ENCODE measurements at places on chromosomes 6 and 20. TPM values are rescaled to one million over a fixed set of nuclear protein-coding genes. Genes with fewer than 3 reads are reported as not detected.

Gene CTSZ
- total RNA-seq, result 36.0 TPM

DNA sequence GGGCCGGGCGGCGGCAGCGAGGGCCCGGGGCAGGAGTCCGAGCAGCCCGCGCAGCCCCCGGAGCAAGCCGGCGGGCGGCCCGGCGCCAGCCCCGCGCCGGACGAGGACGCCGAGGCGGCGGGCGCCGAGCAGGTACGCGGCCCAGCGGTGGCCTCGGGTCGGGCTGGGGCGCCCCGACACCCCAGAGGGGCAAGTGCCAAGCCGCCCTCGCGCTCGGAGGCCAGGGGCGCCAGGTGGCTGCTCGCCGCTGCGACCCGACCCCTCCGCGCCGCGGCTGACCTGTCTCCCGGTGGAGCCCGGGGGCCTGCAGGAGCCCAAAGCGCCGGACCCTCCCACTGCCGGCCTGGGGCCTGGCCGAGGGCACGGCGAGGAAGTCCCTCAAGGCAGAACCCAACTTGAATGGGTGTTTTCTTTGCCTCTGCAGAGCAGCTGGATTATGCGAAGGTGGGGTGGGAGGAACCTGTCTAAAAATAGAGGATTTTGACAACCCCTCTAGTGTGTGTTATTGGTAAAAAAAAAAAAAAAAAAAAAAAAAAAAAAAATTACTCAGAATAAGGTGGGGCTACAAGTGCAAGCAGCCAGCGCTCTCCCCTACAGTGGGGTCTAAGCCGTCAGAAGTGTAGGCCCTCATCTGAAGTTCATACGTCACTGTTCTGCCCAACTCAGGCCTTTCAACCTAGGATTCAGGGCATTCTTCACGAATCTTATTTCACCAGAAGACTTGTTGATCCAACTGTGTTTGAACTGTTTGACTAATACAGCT lies 609 bp downstream of the OGFRL1 start:
- DNase-seq, result peak; percentile 48

Gene CFAP206
- not detected for total RNA-seq

Gene LGSN
- not detected for total RNA-seq

Gene RFX6
- not detected for total RNA-seq

DNA sequence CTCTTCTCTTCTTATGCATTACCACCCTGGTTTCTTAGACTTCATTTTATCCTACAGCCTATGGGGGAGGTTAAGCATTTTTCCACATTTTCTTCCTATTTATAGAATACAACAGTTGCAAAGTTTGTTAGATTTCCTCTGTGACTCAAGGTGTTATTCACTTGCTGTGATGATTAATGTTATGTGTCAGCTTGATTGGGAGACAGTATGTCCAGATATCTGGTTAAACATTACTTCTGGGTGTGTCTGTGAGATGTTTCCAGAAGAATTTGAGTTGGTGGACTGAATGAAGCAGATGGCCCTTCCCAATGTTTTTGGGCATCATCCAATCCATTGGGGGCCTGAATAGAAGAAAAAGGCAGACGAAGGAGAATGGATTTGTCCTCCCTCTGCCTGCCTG lies 131.3 kb downstream of the C6orf118 start:
- no peak for DNase-seq

GRCh38 chr6:157893238-157893637 lies 70.2 kb downstream of the SNX9 start:
- peak; percentile 15 for DNase-seq

DNA sequence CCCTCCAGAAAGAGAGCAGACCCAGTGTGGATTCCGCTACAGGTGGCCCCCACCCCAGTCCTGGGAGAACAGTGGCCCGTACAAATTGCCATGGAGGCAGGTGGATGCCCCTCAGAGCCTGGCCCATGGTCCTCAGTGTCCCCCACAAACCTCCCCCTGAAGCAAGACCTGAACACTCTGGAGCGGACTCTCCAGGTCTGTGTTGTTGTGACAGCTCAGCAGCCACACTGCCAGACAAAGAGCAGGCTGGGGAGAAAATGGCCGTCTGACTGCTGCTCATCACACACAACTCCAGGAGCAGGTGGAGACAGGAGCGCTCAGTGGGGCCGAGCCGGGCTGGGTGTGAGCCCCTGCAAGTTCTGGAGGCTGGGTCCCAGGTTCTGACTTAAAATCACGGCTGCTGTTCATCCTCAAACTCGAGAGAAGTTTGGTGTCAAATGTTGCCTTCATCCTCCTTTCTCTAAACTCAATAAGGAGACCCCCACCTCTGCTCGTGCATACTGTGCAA lies 241.8 kb downstream of the CDH4 start:
- DNase-seq, result no peak

DNA sequence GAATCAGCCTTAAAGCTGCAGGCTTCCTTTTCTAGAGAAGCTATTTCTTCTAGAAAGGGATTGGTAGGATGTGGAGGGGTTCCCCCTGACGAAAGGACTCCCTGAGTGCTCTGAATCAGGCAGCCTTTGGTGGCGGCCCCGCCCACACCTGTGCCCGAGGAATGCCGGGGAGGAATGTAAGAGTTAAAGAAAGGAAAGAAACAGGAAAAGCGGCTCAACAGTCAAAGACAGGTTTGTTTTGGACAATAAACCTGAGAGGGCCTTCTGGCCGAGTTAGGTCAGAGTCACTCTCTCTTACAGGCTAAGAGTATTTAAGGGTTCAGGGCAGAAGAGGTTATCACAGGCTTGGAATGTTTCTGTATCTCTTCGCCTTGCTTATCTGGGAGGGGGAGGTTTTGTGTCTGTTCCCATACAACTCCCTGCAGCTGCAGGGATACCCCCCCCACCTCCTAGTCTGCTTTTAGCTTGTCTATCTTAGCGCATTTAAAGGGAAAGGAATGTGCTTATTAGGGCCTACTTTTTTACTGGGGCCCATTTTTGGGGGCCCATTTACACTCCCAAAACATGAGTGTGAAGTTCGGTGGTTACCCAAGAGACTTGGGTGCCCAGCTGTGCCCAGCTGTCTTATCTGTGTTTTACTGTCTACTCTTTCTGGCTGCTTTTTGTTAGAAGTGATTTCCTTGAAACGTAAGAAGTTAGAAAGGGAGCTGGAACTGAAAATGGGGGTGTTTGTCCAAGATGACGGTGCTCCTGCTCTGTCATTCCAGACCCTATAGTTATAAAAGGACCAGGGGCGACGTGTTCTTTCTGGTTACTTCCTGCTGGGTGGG lies 32.8 kb downstream of the DYNLT1 start:
- no peak for DNase-seq

Gene CCM2L
- not detected for total RNA-seq
